ENCODE measurements at places on chromosomes 2 and 18.

GRCh38 chr18:37553633-37554398 lies 11.8 kb downstream of the CELF4 start:
- DNase-seq = no peak

DNA sequence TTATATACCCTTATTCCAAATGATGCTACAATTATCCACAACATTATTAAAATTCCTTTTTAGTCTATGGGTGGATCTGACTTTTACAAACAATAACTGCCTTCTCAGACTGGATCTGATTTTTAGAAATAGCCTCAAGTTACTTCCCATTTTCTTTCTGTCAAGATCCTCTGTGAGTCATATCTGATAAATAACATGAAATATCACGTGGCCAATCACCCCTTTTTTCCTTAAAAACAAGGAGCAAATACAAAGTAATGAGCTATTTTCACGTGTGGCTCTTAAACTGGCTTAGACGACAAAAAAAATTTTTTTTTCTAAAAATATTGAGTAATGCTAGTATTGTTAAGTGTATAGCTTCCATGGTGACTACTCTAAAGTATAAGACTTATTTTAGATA lies 6.7 kb downstream of the PELI1 start:
- DNase-seq = no peak

GRCh38 chr2:226515344-226516055 lies 284.1 kb downstream of the IRS1 start:
- no peak for DNase-seq

DNA sequence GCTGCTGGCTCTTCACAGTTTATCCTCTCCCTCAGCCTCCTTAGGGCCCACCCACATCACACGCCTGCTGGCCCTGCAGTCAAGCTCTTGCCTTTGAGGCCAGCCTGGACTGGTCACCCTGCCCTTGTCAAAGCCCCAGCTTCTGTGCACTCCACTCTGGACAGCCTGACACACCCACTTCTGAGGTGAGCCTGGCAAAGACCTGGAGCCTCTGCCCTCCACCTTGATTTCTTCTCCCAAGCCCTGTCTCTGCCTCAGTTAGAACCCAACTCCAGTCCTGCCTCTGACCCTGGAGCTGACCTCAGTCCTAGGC lies 37.0 kb upstream of the TAF1B start:
- no peak for DNase-seq

GRCh38 chr2:49490710-49491109 lies 336.4 kb upstream of the FSHR start:
- DNase-seq = peak; percentile 24

- no peak for DNase-seq
These were observed 48.3 kb upstream of the ZC3H15 start for GRCh38 chr2:186437719-186438118.

- peak; percentile 8 for DNase-seq
These were observed 11.8 kb downstream of the FBLN7 start for GRCh38 chr2:112149866-112150435.

Measured in stimulated activated CD8-positive, alpha-beta memory T cell treated with anti-CD3 and anti-CD28 coated beads, Interleukin-4, amount 100 ng/mL, for 48 hours (primary cell).